Activated CD4-positive, CD25-positive, alpha-beta regulatory T cell treated with anti-CD3 and anti-CD28 coated beads, Interleukin-2, amount 50 U/mL, for 72 hours (primary cell): ENCODE measurements at places on chromosomes 1 and 21.

DNA sequence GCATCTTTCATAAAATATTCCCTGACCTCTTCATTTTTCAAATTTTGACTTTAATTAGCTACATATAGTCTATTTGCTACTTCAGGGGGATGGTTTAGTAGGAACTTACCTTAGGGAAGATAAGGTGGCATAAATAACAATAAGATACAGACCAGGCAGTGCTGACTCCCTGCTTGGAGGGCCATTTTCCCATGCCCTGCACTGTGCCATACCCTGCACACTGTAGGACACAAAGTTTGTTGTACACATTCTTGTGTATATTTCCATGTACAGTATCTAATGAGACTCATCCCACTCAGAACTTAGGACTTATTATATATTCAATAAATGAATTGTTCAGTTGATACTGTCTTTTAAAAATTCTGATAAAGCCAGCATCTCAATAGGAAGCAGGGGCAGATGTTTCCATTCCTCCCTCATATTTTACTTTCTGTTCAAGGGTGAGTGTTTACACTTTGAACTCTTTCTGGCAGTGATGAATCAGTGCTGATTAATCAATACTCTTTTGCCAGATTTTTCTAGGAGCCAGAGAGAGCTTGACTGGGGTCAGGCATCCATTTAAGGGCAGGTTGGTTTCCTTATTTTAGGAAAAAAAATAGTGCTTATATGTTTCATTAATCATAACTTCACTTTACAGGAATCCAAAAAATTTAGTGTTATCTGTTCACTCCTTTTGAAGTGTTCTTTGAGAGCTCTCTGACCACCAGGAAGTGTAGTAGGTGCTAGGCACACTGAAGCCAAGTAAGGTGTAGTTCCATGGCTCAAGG lies 30.6 kb downstream of the MPZL1 start:
- no peak for DNase-seq

DNA sequence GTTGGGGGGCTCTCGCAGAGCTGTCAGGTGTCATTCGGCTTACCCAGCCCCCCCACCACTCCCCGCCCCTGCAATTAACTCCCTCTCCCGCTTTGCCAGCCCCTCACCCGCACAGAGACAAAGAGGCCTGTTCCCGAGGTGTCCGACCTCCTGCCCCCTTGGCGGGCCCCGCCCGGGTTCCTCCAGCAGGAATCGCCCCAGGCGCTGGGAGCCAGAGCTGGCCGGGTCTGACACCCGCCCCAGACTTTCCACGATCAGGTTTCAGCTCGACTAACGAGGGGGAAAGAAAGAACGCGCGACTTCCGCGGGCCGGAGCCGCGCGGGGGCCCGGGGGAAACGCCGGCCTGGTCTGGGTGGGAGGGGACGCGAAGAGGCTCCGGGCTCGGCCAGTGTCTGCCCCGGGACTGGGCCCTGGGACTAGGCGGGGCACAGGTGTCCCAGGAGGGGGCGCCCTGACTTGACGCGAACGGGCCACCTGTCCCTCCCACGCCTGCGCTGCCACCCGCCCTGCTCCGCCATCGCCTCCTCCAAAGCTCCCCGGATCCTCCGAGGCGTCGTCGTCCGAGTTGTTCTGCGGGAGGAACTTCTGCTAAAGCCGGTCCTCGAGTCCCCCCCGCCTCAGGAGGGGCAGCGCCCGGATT lies 36.4 kb upstream of the HHAT start:
- peak; percentile 33 for DNase-seq

DNA sequence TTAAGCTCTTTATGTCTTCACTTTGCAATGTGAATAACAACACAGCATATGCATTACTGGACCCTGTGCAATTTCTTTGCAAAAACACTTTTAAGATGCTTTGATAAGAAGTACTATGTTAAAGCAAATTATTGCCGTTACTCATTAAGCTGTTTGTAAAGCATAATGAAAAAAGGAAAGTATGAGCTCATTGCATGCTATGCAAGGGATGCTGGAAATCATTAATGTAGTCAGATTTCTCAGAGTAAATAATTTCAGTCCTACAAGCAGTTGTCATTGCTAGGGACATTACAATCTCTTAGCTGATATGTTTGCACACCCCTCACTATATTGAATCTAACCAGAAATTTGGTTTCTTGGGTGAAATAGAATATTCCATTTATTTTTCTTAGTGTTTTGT lies 982.5 kb upstream of the ADGRL2 start:
- no peak for DNase-seq

GRCh38 chr1:184888505-184888904 lies 85.8 kb downstream of the NIBAN1 start:
- DNase-seq: no peak

DNA sequence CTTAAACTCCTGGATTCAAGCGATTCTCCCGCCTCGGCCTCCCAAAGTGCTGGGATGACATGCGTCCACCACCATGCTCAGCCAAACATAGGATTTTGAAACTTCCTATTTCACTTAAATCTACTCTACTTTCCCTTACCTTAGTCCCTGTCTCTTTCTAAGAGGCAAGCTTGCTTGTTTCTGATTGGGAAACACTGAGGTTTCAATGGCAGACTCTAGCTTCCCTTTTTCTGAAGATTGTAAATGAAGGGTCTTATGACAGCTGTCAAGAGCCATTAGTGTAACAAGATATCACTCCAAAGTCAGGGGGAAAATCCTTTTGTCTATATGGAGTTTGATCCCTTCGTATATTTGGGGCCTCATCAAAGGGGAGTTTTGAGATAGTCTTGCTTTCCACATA lies 23.5 kb upstream of the LMO4 start:
- DNase-seq: no peak

DNA sequence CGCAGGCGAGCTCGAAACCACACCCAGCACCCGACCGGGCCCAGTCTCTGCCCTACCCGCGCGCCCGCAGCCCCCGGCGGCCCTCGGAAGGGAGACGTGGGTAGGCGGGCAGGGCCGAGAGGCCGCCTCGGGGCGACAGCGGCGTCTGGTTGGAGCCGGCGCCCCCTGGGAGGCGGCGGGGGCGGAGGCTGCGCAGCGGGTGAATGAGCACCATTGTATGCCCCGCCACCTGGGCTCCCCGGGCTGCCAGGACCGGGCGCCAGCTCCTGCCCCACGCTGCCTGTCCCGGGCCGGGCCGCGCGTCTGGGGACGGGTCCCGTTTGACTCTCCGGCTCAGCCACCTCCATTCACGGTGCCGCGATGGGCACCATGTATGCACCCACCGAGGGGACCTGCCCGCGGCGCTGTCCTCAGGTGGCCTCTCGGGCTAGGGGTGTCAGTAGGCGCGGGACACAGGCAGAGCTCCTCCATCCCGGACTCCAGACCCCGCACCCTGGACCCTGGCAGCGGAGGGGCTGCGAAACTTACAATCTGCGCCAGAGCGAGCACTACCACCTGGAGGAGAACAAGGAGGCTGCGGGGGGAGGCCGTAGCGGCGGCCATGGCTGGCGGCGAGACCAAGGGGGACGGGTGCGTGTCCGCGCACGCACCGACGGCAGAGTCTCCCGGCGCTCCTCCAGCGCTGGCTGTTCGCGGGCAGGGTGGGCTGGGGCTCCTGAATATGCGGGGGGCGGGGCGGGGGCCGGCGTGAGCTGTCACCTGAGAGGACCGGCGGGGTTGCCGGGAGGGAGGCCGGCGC lies at the start of gene COL9A2:
Gene COL9A2, minus strand, starts transcription at position 692 of the 799 bp plus-strand sequence. Its CDS starts 89 bp downstream, at position 603.
- peak; percentile 62 for DNase-seq

- DNase-seq: no peak
Measured at GRCh38 chr1:916173-917075, 7.3 kb upstream of the SAMD11 start.

- DNase-seq: no peak
Measured at GRCh38 chr1:246434335-246434734, 72.7 kb downstream of the SMYD3 start.
